ENCODE measurements at places on chromosomes 4 and X.

DNA sequence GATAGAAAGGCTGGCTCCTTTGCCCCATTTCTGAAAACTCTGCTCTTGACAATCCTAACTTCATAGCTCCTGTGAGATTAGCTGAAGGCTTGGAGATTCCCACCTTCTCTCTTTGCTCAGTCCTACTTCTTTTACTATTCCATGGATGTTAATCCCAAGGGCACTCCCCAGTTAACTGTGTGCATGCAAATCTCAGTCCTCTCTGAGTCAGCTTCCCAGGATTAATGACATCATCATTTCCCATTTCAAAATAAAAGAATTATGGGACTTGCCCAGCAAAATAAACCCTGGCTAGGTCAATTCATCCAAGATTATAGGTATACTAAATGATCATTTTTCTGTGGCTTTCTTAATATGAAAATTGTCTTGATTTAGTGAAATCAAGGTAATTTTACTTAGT lies 328.6 kb upstream of the NR3C2 start:
- DNase-seq, result no peak
- H3K4me1 ChIP-seq, result no peaks in the 10 kb centered on the region
- H3K27ac ChIP-seq, result no peak overlapping the region
- H3K4me3 ChIP-seq, result no peak overlapping the region

GRCh38 chrX:16462912-16463311 lies 187.0 kb upstream of the S100G start:
- H3K27me3 ChIP-seq, result no peaks in the 10 kb centered on the region
- H3K4me3 ChIP-seq, result no peak overlapping the region
- no peak for DNase-seq
- H3K36me3 ChIP-seq, result no peaks in the 10 kb centered on the region
- no peaks in the 10 kb centered on the region for H3K4me1 ChIP-seq

GRCh38 chr4:147723326-147723725 lies 8.6 kb upstream of the ARHGAP10 start:
- H3K4me3 ChIP-seq, result no peak overlapping the region
- H3K4me1 ChIP-seq, result no peaks in the 10 kb centered on the region
- DNase-seq, result no peak
- no peaks in the 10 kb centered on the region for H3K36me3 ChIP-seq

DNA sequence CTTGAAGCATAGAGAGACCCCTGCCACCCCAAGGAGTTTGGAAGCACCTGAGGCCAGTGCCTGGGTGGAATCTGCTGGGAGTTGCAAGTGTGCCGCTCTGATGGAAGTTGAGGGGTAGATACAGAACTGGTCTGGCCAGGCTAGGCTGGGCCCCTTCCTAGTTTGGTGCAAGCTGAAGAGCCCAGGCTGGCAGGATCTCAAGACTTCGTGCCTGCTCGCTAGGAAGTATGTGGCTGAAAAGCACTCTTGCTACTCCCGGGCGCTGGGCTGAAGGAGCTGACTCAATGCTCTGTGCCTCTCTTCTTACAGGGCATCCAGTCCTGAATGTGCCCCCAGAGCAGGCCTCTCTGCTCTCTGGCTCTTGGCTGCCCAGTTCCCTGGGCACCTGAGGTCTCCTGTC lies 51.7 kb upstream of the PJA1 start:
- no peaks in the 10 kb centered on the region for H3K27me3 ChIP-seq
- H3K36me3 ChIP-seq, result no peaks in the 10 kb centered on the region
- H3K27ac ChIP-seq, result no peak overlapping the region
- no peak for DNase-seq

GRCh38 chr4:79445371-79445781 lies 37.3 kb upstream of the GK2 start:
- H3K4me1 ChIP-seq, result no peaks in the 10 kb centered on the region
- H3K4me3 ChIP-seq, result no peak overlapping the region
- no peaks in the 10 kb centered on the region for H3K27me3 ChIP-seq
- no peak overlapping the region for H3K27ac ChIP-seq

- no peak overlapping the region for H3K4me3 ChIP-seq
- H3K27me3 ChIP-seq, result no peaks in the 10 kb centered on the region
- no peak overlapping the region for H3K27ac ChIP-seq
These were observed 61.9 kb downstream of the ARHGAP10 start for GRCh38 chr4:147793569-147794313.

DNA sequence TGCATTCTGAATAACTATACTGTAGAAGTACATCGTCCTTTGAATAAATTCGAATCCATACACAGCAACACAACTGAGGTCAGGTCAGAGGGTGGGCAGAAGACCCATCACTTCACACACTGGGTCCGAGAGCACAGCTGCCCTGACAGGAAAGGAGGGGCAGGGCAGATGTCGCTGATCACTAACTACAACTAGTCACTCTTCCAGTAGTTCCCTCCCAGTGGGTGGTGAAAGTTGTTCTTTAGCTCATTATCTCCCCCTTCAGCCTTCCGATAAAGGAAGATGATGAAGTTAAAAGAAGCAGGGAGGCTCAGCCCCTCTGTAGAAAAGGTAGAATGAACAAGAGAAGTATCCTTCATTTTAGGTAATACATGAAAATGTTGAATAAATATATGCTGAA lies 278.9 kb downstream of the INPP4B start:
- H3K27me3 ChIP-seq, result no peaks in the 10 kb centered on the region
- H3K27ac ChIP-seq, result no peak overlapping the region
- H3K4me1 ChIP-seq, result no peaks in the 10 kb centered on the region

- no peaks in the 10 kb centered on the region for H3K27me3 ChIP-seq
- no peak for DNase-seq
- H3K36me3 ChIP-seq, result no peaks in the 10 kb centered on the region
- no peak overlapping the region for H3K27ac ChIP-seq
- no peak overlapping the region for H3K4me3 ChIP-seq
These were observed 237.5 kb upstream of the DIAPH2 start for GRCh38 chrX:96447161-96447560.

- no peak for DNase-seq
- no peak overlapping the region for H3K4me3 ChIP-seq
- H3K36me3 ChIP-seq, result no peaks in the 10 kb centered on the region
- H3K27ac ChIP-seq, result no peak overlapping the region
- no peaks in the 10 kb centered on the region for H3K4me1 ChIP-seq
These were observed 961.8 kb downstream of the SH3BGRL start for GRCh38 chrX:82163701-82164100.

DNA sequence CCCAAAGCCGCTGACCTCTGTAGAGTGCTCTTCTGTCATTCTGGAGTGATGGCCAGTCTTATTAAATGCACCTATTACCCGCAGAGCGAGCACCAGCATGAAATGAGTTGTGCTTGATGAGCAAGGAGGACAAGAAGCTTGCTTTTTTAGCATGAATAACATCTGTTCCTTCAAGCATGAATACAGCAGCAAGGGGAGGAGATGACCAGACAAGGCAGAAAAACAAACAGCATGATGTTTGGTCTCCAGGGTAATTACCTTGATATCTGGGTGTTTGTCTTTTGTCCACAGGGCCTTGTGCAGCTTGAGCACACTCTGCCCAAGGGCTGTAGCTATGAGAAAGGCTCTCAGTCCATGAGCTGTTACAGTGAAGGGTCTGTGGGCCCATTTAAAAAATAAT lies 324.8 kb upstream of the DDX53 start:
- no peak overlapping the region for H3K27ac ChIP-seq
- no peak for DNase-seq
- no peaks in the 10 kb centered on the region for H3K27me3 ChIP-seq
- no peak overlapping the region for H3K4me3 ChIP-seq
- H3K36me3 ChIP-seq, result no peaks in the 10 kb centered on the region

GRCh38 chr4:14091531-14091930 lies 464.0 kb upstream of the BOD1L1 start:
- H3K4me1 ChIP-seq, result no peaks in the 10 kb centered on the region
- no peaks in the 10 kb centered on the region for H3K27me3 ChIP-seq
- H3K27ac ChIP-seq, result no peak overlapping the region
- H3K4me3 ChIP-seq, result no peak overlapping the region
- H3K36me3 ChIP-seq, result no peaks in the 10 kb centered on the region

- no peak for DNase-seq
- no peaks in the 10 kb centered on the region for H3K4me1 ChIP-seq
- H3K36me3 ChIP-seq, result no peaks in the 10 kb centered on the region
- H3K27ac ChIP-seq, result no peak overlapping the region
- H3K4me3 ChIP-seq, result no peak overlapping the region
- H3K27me3 ChIP-seq, result no peaks in the 10 kb centered on the region
These were observed 47.3 kb downstream of the PDE5A start for GRCh38 chr4:119581190-119581873.

GRCh38 chr4:118981171-118981838 lies 92.7 kb downstream of the SYNPO2 start:
- H3K27ac ChIP-seq, result no peak overlapping the region
- H3K36me3 ChIP-seq, result no peaks in the 10 kb centered on the region
- DNase-seq, result no peak
- no peak overlapping the region for H3K4me3 ChIP-seq
- H3K4me1 ChIP-seq, result peaks cover 9% of the 10 kb centered on the region
- no peaks in the 10 kb centered on the region for H3K27me3 ChIP-seq

DNA sequence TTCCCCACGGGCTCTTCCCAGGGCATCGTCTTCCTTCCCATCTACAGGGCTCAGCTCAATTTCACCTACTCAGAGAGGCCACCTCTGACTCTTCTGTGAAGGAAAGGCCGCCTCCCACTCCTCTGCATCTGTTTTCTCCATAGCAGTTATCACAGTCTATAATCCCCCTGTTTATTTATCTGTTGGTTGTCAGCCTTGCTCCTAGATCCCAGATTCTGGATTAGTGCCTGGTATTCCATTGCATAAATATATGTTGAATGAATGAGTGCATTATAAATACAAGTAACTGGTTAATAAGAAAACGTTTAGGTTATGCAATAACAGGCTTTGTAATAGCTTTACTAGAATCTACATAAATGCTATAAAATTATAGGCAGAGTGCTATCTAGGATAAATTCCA lies 52.9 kb downstream of the NSG1 start:
- no peaks in the 10 kb centered on the region for H3K36me3 ChIP-seq
- no peak for DNase-seq
- no peaks in the 10 kb centered on the region for H3K27me3 ChIP-seq
- H3K27ac ChIP-seq, result no peak overlapping the region
- H3K4me3 ChIP-seq, result no peak overlapping the region

GRCh38 chr4:146646593-146647325 lies 8.1 kb downstream of the POU4F2 start:
- H3K27me3 ChIP-seq, result peaks cover 98% of the 10 kb centered on the region
- DNase-seq, result no peak

GRCh38 chr4:955931-956381 lies 17.4 kb downstream of the DGKQ start:
- H3K4me3 ChIP-seq, result no peak overlapping the region
- H3K4me1 ChIP-seq, result no peaks in the 10 kb centered on the region
- H3K27me3 ChIP-seq, result no peaks in the 10 kb centered on the region
- H3K36me3 ChIP-seq, result no peaks in the 10 kb centered on the region
- H3K27ac ChIP-seq, result no peak overlapping the region
- DNase-seq, result no peak
